A172 (cell line): ENCODE measurements at places on chromosomes 5 and 9.

DNA sequence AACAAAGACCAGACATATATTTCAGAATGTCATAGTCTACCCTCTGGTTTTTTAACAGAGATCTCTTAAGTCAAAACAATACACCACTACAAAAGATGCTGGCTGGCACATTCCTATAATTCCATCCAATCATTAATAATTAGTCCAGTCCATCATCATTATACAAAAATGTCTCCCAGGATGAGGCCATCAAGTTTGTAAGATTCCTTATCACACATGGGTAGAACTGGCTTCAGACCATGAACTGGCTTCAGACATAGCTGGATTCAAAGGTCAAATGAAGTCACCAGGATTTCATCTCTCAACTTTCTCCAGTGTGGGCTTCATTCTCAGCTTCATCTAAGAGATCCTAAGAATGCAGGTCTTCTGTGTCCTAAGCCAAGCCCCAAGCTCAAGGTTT, 147.1 kb downstream of the ENC1 start:
- peak; percentile 12 for DNase-seq

DNA sequence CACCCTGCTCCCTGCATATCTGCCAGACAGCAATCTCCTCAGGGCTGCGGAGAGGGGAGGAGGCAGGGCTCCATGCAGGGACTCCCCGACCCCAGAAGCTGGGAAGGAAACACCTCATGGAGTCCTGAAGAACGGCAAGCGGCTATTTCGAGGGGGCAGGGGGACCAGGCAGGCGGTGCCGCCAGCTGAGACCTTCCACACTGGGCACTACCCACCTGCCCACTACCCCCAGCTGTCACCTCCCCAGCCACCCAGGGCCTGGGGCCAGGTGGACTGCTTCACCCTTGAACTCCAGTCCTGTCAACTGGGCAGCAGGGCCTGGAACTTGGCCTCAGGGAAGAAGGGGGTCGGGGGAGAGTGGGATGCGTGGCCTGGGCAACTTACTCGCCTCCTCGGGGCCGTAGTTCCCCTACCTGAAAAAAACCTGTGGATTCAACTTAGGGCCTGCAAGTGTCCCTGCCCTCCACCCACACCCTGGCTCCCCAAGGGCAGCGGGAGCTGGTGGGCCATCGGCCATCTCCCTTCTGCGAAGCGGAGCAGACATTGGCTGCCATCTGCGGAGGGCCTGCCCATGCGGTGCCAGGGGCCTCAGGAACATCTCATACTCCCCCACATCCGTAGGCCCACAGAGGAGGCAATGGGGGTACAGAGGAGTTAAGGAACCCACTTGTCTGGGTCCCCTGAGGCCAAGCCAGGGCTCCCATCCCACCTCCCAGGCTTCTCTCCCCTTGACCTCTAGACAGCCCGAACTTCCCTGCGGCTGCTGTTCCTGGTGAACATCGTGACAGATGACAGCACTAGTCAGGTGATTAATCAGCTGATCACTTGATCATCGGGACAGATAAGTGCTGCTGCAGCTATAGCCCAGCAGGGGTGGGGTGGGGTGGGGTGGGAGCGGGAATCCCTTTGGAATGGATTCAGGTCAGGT, 18.5 kb upstream of the RALGDS start:
- DNase-seq = no peak

GRCh38 chr9:16519001-16519400, 351.5 kb downstream of the BNC2 start:
- DNase-seq = no peak

GRCh38 chr9:109971226-109971625, 191.2 kb downstream of the PALM2AKAP2 start:
- DNase-seq = no peak

DNA sequence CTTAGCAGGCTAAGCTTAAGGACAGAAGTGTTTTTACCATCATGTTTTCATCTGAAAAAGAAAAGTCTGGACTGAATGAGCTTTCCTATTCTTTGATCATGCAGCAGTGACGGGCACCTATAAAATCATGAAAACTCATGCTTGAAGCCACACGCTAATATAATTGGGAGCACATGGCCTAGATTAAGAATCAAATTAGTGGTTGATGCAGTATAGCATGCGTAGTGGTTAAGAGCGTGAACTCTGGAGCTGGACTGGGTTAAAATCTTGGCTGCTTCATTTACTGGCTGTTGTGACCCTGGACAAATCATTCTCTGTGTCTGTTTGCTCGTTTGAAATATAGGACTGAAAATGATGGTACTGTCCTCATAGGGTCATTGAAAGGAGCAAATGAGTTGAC, 49.9 kb upstream of the IL13 start:
- no peak for DNase-seq

DNA sequence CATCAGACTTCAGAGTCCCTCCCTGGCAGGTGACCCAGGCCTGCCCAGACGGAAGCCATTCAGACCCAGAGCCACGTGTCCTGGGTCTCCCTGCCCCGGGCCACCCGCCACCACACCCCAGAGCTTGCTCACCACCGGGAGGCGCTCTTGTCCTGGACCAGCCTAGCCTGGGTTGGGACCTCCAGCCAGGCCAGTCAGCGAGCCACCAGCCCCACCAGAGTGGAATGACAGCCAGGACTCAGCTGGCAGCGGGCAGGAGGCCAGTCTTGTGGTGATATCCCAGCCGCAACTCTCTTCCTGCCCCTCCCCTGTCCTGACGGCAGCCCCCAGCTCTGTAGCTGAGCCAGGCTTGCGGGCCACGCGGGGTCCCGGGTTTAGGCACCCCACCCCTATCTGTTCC, 1.7 kb upstream of the PTGDS start:
- peak; percentile 91 for DNase-seq

- no peak for DNase-seq
Measured at GRCh38 chr9:32434892-32435291, 50.4 kb downstream of the ACO1 start.

- no peak for DNase-seq
Measured at GRCh38 chr5:145101246-145101645, 733.9 kb downstream of the PRELID2 start.

DNA sequence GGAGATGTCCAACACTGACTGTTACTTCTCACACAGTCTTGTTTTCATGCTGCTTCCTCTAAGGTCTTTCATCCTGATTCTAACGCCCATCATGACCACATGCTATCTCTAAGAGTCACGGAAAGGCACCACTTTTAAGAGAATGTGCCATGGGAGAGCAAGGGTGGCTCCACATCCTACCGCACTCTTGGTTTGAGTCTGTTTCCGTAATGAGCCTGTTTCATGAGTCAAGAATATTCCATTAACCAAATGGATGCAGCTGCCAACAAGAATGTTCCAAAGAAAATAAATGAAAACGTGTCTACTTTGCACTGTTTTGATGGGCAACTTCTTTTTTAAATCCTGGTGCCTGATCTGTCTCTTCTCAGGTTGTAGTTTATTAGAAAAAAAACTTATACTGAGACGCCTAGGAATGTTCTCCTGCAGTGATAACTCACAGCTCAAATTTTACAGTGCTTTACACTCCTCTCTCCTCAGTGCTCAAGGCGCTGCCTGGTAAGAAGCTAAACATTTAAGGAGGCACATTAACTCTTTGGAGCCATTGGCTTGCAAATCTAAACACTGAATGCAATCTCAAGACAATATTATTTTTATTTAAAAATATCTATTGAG, 124.3 kb downstream of the FGF1 start:
- DNase-seq = no peak

GRCh38 chr5:112245656-112246055, 173.4 kb downstream of the EPB41L4A start:
- DNase-seq = no peak

- DNase-seq = peak; percentile 70
Measured at GRCh38 chr5:115551415-115551814, 6.8 kb upstream of the FEM1C start.

DNA sequence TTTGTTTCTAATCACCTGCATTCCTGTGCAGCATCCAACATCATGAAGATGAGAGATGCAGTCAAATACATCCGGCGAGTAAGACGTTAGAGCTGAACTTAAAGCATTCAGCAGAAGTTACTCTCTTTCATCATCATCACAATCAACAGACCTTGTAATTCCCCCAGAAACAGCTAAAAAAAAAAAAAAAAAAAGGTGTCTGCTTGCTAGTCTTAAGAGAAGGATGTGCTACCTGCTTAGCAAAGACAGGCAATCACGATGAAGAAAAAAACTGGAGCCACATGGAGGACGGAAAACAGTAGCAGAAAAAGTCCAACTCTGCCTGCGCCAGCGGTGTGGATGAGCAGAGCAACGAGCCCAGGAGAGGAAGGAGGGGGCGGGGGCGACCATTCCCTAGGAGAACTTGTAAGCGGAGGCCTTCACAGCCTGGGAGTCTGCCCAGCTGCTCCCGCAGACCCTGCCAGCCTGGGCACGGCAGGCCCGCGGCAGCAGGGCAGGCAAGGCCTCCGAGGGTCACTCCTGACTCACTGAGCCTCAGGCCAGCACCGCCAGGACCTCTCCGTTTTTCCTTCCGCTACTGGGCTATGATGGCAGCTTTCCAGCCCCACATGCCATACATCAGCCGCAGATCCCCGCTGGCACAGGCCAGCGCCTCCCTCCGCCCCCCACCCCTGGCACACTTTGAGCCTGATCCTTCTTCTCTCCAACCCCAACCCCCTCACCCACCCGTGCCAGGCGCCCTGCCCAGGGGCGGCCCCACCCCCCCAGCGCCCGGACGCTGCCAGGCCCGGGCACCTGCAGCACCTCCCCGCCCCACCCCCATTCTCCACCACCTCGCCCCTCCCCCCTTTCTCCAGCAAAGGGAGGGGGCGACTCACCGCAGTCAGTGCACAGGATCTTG, 1.4 kb downstream of the NRG2 start:
- DNase-seq = peak; percentile 84

DNA sequence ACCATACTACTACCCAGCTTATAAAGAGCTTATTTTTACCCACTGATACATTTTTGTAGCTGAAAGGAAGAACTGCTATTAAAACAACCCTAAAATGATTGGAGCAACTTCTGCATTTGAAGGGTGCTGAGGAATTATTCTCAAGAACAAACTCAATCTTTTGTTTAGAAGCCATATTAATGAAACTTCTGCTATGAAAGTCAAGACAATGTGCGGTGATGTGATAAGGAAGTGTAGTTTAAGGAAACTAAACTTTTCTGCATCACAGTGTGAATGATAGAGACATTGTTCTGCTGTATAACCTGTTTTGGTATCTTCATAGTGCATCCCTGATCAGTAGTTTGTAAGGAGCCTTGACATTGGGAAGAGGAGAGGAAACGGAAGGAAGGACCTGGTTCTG, 408.5 kb downstream of the TMEM38B start:
- DNase-seq = no peak

GRCh38 chr5:115842089-115842935, 577 bp downstream of the AP3S1 start:
- DNase-seq = peak; percentile 26

- peak; percentile 89 for DNase-seq
Measured at GRCh38 chr5:151896031-151896691, 28.5 kb downstream of the GLRA1 start.

DNA sequence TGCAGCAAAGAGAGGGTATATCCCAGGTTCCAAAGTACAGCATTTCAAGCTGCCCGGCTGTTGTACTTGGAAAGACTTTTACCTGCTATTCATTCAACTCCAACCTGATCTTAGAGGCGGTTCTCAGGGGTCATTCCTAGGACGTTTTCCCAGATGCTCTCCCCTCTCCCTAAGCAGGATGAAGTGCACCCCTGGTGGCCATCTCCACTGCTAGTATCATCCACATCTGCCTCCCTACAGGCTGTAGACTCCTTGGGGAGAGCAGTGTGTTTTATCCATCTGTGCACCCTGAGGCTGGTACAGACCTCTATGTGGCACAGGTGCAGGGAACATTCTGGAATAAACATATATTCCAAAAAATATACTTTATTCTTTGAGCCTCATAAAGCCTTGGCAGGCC, 56.8 kb downstream of the PTPN3 start:
- peak; percentile 20 for DNase-seq

GRCh38 chr5:54146916-54147315, 163.5 kb downstream of the ARL15 start:
- no peak for DNase-seq

GRCh38 chr9:132046456-132046855, 33.2 kb downstream of the MED27 start:
- DNase-seq = no peak

- no peak for DNase-seq
Measured at GRCh38 chr9:131651599-131651998, 88.3 kb downstream of the RAPGEF1 start.

- DNase-seq = no peak
Measured at GRCh38 chr9:94922691-94923107, 196.2 kb downstream of the AOPEP start.
